Transverse colon (tissue), 4 donors: ENCODE measurements at places on chromosomes 16 and 17.

DNA sequence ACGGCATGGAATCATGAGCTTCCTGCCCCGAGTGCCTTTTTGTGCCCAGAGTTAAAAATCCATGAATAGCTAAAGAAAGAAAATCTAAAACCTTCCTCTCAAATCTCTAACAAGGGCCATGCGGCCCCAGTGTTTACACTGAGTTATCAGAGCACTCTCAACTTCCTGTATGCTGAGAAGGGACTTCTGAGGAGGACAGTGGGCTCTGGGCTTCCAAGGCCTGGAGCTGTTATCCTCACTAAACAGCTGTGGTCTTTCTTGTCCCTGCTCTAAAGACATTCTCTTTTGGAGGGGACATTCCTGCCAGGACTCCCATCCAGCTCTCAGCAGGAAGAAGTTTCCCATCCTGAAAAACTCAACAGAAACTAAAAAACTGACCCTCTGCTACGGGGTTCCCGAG, 135.6 kb downstream of the AATF start:
- DNase-seq: no peak

DNA sequence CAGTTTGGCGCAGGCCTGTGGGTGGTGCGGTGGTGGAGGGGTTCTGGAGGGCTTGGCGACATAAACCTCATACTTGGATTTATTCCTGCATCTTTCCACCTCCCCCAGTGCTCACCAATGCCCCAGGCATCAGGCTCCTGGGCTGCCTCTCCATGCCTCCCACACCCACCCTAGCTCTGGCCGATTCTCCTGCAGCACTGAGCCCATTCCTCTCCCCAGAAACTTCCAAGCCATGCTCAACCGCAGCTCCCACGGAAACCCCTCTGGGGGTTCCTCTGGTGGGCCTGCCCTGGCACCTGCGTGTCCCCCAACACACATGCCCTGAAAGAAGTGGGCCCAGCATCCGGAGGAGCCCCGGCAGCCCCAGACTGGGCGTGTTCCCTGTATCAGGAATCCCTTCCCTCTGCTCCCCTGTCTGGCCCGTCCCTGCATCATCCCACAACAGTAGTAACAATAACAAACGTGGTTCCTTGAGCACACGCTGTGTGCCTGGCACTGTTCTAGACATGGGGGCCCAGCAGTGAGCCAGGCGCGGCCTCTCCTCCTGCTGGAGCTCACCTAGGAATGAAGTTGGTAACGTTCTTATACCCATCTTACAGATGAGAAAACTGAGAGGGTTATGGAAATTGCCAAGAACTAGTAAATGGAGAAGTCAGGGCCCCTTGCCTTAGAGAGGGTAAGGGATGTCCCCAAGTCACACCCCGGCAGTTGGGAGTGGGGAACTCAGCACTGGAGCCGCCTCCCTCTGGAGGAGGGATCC, 2.3 kb downstream of the PRSS21 start:
- DNase-seq: peak; percentile 3

GRCh38 chr17:45260204-45260783, 1.6 kb downstream of the SPATA32 start:
- DNase-seq: no peak

- DNase-seq: no peak
These were observed 11.4 kb downstream of the HLF start for GRCh38 chr17:55275894-55276804.

DNA sequence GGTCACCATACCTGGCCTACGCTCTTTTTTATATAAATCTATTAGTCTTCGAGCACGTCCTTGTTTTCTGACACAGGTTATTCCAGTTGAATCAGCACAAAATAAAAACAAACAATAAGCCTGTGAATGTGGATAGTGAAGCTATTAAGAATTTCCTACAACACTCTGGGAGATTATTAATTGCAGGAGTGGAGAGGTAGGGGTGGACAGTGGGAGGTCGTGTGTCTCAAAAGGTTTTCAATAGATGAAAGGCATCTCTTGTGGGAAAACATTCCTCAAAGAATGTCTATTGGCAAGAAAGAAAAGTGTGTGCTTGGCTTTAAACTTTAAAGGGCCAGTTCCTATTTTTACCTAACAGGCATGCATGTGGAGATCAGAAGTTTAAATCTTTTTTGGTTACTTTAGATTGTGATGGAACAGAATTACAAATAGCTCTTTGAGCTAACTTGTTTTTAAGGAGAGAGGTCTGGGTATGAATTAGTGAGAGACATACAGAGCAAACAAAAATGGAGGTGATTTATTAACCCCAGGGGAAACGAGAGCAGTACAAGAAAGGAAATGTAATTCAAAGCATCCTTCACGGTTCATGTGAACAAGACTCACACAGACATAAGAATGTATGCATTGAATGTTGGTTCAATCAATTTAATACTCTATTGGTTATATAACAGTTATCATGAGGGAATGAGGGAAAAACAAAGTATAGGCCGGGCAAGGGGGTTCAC, 9.0 kb downstream of the SMYD4 start:
- DNase-seq: no peak

GRCh38 chr17:19275457-19276127, 38.4 kb downstream of the EPN2 start:
- DNase-seq: no peak

DNA sequence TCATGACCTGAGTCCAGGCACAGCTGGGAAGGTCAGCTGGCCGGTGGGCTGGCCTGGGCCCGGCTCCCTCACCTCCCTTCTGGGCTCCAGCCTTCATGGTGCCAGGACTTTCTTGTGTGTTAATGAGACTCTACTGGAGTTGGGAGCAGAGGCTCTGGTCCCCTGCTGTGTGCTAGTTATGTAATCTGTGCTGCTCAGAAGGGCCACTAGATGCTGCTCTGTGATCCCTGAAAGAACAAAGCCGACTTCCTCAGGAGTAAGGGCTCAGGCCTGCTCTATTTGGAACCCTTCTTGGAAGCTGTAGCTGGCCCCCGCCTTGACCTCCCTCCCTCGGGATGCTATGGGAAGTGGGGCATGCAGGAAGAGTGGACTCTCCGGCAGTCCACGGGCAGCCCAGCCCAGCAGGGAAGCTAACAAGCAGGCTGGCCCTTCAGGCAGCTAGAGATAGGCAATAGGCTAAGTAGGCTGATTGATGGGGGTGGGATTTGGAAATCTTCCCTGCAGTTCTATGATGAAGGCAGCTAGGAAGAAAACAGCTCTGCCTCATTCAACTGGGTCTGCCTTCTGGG, 3.3 kb upstream of the CDK5R1 start:
- no peak for DNase-seq

DNA sequence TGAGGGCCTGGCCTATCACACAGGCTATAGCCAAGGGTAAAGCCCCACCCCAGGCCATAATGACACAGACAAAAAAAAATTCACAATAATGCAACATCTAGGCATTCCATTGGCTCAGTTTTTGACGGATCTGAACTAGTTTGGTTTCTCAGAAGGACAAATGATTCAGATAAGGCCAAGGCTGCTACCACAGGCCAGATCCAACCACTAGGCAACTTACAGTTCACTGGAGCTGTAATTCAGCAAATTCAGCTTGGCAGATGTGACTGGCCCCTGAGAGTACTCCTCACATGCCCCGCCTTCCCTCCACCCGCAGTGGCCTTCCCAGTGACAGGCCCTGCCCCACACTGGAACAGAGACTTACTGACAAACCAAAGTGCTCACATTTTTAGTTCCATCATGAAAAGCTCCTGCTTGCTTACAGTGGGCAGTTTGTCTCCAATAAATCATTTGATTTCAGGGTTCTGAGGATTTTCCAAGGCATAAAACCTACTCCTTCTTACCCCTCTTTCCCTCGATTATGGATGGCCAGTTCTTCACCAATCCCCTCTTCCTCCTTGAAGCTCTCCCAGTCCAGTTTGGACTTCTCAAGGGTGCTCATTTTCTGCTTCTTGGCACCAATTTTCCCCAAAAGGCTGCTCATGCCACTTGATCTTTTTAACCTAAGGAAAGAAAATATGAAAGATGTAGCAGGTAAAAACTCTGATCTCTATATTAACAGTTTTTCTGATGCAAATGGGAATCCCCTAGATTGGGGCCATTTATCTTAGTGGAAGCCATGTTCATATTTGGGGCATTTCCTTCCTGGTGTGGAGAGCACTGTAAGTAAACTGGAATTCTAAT, 53.3 kb upstream of the BCAR1 start:
- peak; percentile 66 for DNase-seq

GRCh38 chr17:10727192-10727591, 2.6 kb downstream of the TMEM220 start:
- DNase-seq: no peak

- no peak for DNase-seq
These were observed 23.4 kb downstream of the LMF1 start for GRCh38 chr16:947255-947921.

GRCh38 chr17:55748841-55749240, 2.0 kb upstream of the PCTP start:
- DNase-seq: no peak

GRCh38 chr16:50741225-50741780, 583 bp upstream of the CYLD start:
- peak; percentile 14 for DNase-seq

GRCh38 chr16:11047057-11047456, 102.7 kb downstream of the CLEC16A start:
- no peak for DNase-seq

- no peak for DNase-seq
These were observed 251.0 kb downstream of the CDH11 start for GRCh38 chr16:64870859-64871258.

- peak; percentile 17 for DNase-seq
These were observed 264.3 kb downstream of the CPPED1 start for GRCh38 chr16:12539185-12539929.
